C1 segment of cervical spinal cord (tissue), 14 donors: ENCODE measurements at places on chromosomes 4 and X.

DNA sequence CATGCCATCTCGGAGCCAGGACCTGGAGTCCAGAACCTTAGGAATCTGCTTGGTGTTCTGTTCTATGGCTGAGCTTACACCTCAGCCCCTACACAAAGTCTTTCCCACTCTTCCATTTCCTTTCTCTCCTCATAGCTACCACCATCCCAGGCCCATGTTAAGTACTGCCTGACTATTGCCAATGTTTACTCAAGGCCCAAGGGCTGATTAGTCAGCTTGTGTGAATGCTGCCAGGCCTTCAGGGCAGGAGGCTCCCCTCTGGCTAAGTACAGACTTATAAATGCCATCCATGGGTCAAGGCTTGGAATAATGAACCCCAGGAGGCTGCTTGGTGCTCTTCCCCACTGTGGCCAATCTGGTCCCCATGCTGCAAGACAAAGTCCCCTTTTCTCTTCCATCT lies 411.6 kb upstream of the MAGEB18 start:
- DNase-seq: no peak

GRCh38 chrX:65932173-65933084 lies 107.5 kb downstream of the VSIG4 start:
- DNase-seq: no peak

GRCh38 chr4:168394556-168394955 lies 76.0 kb upstream of the DDX60 start:
- no peak for DNase-seq

DNA sequence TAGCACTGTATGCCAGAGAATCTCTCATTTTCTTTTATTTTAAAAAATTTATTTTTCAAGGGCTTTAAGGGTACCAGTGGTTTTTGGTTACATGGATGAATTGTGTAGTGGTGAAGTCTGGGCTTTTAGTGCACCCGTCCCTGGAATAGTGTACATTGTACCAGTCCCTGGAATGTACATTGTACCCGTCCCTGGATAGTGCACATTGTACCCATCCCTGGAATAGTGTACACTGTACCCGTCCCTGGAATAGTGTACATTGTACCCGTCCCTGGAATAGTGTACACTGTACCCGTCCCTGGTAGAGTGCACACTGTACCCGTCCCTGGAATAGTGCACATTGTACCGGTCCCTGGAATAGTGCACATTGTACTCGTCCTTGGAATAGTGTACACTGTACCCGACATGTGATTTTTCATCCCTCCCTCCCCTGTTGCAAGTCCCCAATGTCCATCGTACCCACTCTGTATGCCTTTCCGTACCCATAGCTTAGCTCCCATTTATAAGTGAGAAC lies 56.1 kb upstream of the HELT start:
- DNase-seq: no peak

GRCh38 chr4:14532436-14532835 lies 469.8 kb upstream of the CPEB2 start:
- no peak for DNase-seq

DNA sequence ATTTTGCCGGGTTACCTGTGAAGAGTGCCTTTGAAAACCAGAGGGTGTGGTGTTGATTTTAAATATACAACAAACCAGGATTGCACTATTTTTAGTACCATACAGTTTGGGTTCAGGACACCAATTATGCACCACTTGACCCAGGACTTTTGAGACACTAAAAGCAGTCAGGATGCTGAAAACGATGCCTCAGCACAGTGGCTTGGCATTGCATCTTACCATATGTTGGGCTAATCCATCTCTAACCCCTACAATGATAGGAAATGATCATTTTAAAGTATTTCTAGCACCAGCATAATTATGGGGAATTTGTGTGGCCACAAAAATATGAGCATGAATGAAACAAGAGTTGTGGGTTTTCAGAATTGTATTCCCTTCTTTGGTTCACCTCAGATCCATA lies 4.1 kb downstream of the IBSP start:
- no peak for DNase-seq

- DNase-seq: no peak
These were observed 19.1 kb downstream of the PIR start for GRCh38 chrX:15474028-15474427.

- DNase-seq: no peak
These were observed 387.7 kb downstream of the FAT4 start for GRCh38 chr4:125702406-125702805.

DNA sequence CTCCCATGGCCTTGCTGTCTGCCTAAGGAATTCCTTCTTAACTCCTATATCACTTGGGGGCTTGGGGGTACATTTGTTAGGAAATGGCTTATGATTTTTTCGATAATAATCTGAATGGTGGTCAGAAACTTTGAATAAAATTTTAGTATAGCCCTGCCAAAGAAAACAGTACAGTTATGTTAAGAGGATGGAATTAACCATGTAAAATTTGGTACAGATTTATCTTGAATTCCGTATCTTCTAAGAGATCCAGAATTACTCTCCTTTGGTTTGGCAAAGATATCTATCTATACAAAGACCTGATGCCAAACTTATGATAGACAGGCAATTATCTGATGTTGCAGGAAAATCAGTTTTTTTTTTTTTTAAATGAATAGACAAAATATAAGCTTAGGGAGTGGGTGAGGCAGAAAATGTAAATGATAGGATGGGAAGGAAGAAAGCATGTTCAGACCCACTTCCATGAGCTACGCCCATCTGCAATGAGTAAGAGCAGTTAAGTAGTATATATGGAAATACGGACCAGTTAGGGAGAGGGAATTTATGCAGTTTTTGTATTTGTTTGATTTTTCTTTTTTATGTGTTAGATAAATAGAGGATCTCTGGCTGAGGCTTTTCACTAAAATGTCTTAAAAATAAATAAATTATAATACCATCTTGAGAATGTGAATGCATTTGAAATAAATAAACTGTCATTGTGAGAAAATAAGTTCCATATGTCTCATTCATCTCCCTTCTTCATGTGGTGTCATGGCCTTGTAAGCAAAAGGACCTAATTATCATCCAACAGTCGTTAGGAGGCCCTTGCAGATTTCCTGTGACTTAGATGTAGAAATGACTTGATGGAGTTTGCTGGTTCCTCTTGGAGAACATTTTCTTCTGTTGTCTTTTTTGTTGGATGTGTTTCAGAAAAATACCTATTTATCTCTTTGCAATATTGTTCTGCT lies 389.6 kb downstream of the ARHGAP24 start:
- DNase-seq: no peak

- DNase-seq: no peak
These were observed 91.4 kb downstream of the KLHL13 start for GRCh38 chrX:118025226-118025625.

DNA sequence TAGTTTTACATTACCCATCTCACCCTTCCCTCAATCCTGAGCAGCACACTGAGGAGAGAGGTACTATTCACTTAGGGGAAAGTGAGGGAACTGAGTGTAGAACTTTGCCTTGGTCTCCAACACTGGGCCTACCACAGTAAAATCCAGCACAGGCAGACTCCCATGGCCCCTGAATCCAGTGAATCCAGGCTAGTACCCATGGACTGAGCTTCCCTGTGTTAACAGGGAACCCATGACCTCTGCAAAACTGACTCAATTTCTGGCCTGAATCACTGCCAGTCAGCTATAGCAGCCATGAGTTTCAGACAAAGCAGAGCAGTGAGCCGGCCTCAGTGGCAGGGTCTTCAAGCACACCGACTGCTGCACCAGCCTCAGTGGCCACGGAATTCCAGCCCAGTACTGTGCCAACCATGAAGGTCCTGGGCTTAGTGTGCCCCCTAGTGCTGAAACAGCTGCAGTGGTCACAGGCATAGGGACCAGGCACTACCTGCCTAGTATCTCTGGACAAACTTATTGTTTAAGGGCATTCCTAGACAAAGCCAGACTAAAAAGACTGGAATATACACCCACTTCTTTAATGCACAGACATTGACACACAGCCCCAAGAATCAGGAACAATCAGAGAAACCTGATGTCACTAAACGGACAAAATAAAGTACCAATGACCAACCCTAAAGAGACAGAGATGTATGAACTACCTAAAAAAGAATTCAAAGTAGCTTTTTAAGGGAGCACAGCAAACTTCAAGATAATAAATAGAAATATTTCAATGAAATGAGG lies 127.4 kb upstream of the RPL34 start:
- DNase-seq: no peak

DNA sequence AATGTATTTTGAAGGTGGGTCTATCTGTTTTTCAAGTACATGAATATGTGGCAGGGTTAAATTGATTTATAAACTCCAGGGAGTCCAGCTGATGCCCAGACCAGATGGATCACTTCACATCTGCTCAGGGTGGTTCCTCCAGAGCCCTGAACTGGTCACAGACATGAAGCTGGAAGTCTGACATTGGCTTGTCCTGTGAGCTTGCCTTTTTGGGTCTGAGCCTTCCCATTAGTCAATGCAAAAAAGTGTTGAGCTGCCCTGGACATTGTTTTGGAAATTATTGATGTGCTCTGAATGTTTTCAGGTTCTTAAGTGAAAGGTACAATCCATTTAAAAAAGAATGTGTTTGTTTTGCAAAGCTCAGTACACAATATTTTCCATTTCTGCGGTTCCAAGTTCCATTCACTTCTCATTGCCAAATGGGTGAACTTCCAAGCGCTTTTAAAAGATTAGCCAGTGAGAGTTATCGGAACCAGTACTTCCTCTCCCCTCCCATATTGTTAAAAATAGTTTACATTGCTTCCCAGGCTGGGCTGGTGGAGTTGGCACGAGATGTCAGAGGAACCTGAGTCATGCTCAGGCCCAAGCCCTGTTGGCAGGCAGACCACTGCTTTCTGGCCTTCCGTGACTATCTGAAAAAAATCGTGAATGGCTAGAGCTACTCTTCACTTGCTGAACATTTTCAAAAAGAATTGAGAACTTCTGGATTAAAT lies 52.1 kb downstream of the PDGFRA start:
- DNase-seq: no peak

DNA sequence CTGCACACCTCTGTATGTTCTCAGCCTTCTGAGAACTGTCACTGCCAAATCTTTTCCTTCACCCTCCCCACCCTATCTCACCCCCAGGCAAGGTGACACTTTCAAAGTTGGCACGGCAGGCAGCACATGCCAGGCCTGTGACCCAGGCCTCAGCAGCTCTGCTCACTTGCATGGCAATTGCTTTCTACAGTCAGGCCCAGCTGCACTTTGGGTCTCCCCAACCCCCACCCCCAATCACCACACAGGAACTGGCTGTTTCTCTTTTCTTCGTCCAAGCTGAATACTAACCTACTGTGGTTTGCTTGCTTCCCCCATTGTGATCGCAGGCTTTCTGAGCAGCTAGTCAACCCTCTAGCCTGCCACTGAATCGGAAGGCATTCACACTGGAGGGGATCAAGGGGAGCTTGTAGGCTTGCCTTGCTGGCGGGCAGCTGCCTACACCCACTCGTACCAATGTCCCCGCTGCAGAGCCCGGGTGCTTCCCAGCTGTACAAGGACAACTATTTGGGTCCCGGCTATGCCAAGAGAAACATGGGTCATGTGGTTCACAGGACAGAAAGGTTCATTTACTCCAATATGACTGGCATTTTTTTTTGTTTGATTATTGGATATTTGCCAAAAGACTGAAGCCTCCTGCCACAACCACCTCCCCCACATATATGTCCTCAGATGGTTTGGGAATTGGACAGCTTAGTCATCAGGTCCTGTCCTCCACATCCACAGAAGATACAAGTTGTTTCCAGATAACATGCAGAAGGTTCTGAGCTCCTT lies 28.1 kb downstream of the SLC25A43 start:
- peak; percentile 20 for DNase-seq

DNA sequence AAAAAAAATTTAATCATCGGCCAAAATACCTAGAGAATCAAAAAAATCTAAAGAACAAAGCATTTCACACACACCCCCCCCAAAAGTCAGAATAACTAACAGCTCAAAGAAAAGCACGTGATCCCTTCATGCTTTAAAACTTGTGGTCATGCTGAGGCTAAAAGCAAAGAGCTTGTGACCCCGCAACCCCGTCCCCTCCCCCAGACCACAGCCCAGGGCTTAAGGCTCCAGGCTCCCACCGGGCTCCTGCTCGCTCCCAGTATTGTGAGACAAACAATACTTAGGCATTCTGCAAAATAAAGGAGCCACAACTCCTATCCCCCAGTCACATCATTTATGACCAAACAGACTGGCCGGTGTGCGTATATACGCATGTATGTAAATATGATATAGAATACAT lies 62.1 kb upstream of the CCDC160 start:
- no peak for DNase-seq

DNA sequence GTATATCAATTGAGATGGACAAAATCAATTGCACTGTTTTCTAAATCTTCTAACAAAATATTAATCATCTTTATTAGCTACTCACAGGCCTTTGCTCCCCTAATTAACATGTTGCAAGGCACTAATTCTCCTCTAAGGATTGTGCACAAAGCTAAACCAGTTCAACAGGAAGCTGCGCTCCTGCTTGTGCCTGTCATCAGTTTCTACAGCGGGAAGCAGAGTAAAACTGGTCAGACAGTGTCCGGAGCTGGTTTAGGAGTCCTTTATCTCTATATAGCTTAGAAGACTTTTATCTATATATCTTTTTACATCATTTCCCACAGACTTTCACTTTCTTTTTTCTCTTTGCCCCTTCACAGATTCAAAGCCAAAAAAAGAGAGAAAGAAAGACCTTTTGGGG lies 79.1 kb downstream of the ELOVL6 start:
- DNase-seq: no peak

DNA sequence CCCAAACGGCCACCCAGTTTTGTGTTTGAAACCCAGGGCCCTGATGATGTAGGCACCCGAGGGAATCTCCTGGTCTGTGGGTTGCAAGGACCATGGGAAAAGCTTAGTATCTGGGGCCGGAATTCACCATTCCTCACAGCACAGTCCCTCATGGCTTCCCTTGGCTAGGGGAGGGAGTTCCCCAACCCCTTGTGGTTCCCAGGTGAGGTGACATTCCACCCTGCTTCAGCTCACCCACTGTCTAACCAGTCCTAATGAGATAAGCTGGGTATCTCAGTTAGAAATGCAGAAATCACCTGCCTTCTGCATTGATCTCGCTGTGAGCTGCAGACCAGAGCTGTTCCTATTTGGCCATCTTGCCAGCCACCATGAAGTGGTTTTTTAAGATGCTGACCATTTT lies 84.0 kb downstream of the PRKG2 start:
- DNase-seq: no peak

DNA sequence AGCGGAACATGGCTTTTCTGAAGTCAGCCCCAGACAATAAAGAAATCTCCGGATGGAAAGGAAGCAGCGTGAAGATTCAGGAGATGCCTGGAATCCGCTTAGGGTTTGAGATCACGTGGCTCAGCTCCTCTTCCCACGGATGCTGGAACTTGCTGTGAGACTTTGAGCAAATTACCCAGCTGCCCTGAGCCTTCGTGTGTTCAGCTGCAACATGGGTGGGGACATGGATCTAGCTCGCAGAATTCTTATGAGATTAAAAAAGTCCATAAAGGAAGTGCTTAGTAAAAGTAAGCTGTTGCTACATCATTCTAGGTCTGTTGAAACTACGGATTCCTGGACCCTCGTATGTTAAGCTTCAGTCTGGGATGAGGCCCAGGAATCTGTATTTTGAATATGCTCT lies 55.7 kb upstream of the STIM2 start:
- DNase-seq: no peak

- no peak for DNase-seq
These were observed 349.8 kb downstream of the PPARGC1A start for GRCh38 chr4:23539969-23540569.

- DNase-seq: no peak
These were observed 34.4 kb upstream of the COX18 start for GRCh38 chr4:73103799-73104503.

- no peak for DNase-seq
These were observed 66.0 kb upstream of the CHRNA9 start for GRCh38 chr4:40269133-40269532.
